ENCODE measurements at places on chromosomes 3 and 15.

- no peak for DNase-seq
Measured at GRCh38 chr3:25967385-25967784, 177.5 kb downstream of the OXSM start.

- DNase-seq = no peak
Measured at GRCh38 chr3:70789878-70790277, 477.4 kb upstream of the MDFIC2 start.

DNA sequence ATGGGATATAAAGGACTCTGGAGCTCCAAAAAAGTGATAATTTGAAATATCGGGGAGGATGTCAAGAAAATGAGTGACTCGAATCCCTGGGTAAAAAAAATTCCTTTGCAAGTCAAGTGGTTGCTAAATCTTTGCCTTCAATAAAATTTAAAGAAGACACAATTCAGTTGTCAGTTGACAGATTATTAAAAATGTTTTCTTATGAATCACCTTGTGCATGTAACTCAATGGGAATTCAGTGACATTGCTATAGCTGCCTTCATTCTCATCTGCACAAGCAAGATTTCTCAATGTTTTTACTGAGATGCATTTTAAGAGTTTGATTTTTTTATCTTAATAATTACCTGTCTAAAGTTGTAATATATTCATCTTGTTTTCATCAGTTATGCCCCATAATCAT is 264.0 kb upstream of the IL12A start:
- no peak for DNase-seq

DNA sequence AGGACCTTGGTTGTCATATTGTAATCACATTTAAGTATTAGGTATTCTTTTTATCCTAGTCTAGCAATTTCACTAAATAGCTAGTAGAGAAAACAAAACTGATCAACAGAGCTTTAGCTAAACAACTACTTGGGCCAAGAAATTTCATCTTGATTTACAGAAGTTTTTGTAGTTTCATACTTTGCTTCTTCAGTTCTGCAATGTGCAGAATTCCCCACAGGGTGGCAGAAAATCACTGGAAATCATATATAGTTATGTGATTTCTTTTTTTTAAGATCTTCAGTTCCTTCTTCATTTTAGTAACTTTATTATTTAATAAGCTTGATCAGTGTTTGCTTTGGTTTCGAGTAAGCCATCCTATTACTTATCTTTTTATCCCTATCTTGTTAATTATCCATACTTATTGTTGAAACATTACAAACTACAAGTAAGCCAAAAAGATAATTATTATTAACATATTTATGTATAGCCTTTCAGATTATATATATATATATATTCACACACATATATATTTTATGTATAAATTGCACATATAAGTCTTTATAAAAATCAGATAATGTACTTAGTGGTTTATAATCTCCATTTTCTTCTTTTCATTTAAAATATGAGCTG is 2.2 kb upstream of the BNIP2 start:
- DNase-seq = peak; percentile 69

GRCh38 chr3:197023998-197024651 is 5.5 kb downstream of the MELTF start:
- no peak for DNase-seq

DNA sequence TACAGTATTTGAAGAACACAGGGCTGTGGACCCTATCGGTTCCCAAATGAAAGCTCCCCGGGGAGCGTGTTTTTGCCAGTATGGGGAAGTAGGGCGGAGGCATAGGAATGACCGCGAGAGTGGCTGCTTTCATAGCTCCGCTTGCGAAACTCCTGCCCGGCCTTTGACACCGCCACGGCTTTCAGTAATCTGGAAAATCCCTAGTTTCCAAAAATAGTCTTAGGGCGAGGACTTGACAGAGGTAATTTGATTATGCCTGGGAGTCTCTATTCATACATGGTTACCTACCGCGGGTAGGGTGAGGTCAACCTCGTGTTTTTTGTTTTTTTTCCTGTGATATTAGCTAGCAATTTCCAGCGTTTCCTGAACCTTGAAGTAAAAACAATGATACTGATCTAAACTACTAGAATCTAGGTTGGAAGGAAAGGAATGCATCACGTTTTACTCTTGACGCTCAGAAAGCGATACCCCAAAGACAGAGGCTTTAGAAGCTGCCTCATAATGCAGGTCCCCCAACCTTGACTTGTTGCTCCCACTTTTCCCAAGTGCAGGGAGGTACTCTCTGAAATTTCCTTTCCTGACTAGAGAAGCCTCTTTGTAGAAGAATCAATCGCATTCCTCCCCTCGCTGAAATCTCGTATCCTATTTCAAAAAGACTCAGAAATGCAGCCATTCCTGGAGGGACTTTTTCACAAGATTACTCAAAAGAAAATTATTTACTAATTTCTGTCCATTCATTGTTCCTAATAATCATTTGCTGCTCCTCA is 894 bp upstream of the CCNL1 start:
- peak; percentile 90 for DNase-seq

GRCh38 chr3:55556619-55557537 is 69.8 kb upstream of the WNT5A start:
- no peak for DNase-seq

- no peak for DNase-seq
Measured at GRCh38 chr15:64045101-64045435, 1.2 kb downstream of the DAPK2 start.

DNA sequence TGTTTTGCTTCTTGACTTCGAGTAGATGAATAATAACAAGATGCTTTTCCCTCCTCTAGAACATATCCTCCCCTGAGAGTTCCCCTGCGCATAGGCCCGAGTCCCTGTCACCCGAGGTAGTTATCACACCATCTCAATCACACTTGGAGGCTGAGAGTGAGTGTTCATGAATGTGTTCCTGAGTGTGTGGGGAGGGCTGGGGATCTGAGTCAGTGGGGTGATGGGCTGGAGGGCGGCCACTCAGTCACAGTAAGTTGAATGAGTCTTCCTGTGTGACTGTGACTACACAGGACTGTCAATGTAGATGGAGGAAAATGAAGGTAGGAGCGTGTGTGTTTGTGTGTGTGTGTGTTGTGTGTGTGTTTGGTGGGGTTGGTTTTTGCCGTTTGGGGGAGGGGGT is 71.0 kb downstream of the SETD5 start:
- no peak for DNase-seq

DNA sequence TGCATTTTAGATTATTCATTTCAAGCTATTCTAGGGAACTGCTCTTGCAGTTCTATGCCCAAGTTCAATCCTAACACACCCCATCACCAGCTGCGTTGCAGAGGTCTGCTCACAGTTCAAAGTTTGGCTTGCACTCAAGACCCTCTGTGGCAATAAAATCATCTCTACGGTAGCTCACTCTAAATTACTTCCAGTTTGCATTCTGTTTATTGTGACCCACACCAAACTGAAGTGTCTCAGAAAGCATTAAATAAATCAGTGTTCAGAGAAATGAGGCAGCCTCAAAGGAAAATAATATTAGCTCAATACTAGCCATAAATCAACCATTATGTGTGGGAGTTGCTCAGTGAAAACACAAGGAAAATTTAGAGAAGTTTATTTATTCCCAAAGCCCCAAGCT is 250.3 kb downstream of the MAGI1 start:
- no peak for DNase-seq

DNA sequence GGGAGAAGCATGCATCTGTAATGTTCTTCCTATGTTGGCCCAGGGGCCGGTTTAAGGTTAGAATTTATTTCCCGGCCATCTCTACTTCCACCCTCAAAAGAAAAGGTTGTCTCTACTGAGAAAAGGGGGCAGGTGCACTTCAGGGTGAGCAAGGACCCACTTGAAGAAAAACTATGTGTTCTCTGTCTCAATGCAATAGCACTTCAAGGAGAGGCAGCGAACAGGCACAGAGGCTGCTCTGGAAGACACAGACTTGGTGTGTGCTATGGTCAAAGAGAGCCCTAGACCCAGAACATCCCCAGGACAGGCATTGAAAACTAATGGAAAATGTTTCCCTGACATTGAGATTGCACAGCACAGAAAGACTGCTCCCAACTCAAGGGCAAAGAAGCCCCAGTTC is 7.6 kb downstream of the MINDY4B start:
- DNase-seq = no peak

- DNase-seq = peak; percentile 48
Measured at GRCh38 chr3:69058180-69058946, 6.2 kb upstream of the TMF1 start.

DNA sequence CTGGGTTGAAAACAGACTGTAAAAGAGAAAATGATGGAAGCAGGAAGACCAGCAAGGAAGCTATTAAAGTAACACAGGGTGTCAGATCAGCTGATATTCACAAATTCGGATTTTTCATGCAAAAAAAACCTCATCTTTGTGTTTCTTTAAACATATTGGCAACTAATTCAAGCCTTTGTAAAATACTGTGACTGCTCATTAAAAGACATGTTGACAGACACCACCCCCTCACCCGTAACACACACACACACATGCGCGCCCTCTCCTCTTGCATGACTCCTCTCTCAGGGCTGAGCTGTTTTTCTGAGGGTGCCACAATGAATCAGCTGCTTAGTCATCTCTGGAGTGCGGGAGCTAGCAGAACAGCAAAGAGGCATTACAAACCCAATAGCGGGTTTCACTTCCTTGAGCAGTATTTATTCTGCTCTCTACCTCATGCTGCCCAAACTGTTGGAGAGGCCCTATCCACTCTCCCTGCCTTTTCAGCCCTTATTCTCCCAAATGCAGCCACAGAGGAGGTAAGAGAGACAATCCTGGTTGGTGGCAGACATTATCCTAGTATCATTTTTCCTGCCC is 35.8 kb upstream of the CCDC80 start:
- peak; percentile 69 for DNase-seq

GRCh38 chr3:117252208-117252607 is 542.6 kb downstream of the TUSC7 start:
- DNase-seq = no peak

DNA sequence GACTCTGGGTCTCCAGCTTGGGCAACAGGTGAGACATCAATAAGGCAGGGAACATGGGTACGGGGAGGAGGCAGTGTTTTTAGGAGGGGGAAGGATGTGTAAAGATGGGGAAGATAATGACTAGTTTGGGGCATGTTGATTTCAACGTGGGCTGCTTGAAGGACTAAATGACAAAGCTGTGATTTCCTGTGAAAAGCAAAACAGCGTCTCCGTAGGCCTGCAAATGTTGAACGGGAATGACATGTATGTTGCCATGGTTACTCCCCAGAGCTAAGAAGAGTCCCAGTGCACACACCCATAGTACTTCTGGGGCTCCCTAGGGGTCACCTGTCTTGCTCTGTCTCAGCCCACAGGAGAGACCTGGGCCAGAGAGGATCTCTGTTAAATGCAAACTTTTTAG is 71.3 kb upstream of the ETV5 start:
- DNase-seq = peak; percentile 14

DNA sequence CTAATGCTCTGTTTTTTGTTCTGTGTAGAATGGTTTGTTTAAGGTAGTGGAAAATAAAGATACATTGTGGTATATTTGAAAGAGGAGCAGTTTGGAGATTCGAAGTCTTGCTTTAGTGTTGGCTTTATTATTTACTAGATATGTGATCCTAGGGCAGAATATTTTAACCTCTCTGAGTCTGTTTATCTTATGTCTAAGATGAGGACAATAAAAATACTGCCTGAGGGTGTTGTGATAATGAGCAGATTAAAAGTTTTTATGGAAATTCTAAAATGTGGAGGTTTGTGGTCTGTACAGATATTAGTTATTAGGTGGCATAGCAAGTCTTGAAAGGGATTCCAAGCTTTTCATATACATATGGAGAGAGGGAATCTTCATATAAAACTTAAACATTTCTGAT is 15.0 kb downstream of the TCF12 start:
- DNase-seq = no peak

DNA sequence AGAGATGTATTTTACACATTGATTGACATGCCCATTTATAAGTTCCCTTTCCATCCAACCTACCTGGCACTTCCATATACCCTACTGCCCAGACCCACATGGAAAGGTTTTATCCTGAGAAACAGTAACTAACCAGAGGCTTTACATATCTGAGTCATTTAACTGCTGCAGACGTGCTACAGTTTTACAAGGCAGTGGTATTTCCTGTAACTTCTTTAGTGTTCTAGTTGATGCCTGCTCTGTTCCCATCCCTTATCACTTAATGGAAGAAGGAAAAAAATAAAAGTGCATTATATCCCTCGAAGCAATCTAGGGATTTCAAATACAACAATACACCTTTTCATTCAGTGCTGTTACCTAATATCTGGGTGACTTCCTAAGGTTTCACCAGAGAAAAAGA is 107.1 kb downstream of the TMCO5A start:
- no peak for DNase-seq

DNA sequence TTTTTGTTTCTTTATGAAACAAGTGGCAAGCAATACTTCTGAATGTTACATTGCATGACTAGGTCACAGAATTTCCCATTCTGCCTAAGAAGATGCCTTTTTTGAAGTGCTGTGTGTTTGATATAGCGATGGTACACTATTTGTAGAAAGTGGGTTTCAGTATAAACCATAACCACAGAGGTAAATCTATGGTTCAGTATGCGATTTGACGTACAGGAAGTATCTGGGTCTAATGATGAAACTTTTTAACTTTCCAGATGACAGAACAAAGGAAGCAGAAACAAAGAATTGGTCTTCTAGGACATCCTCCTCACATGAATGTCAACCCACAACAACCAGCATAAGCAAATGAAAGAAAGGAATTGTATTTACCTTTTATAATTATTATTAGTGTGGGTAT is 133.4 kb upstream of the BHLHE40 start:
- peak; percentile 75 for DNase-seq

- no peak for DNase-seq
Measured at GRCh38 chr3:138769616-138770015, 65.1 kb downstream of the PIK3CB start.

GRCh38 chr3:193980326-193980725 is 155.6 kb upstream of the HES1 start:
- no peak for DNase-seq

GRCh38 chr3:151431940-151432339 is 28.9 kb downstream of the IGSF10 start:
- DNase-seq = no peak

- no peak for DNase-seq
Measured at GRCh38 chr15:82047453-82048400, 1.9 kb upstream of the MEX3B start.

DNA sequence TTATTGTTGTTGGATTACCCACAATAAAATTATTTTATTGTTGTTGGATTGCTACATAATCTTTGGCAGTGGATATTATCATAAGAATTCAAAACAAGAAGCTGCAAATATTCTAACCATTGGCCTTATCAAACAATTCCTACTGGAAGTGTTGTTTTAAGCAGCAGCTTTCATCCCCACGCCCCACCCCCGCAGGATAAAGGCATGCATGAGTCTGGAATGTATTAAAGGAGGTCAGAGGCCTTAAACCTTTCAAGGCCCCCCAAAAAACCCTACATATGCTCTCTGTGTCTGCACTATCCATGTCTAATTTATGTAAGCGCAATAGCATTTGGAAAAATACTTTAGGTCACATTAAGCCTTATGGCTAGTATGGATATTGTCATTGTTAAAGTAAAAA is 23.1 kb downstream of the P3H2 start:
- DNase-seq = no peak

GRCh38 chr3:183782576-183783276 is 42.7 kb downstream of the MAP6D1 start:
- DNase-seq = no peak

DNA sequence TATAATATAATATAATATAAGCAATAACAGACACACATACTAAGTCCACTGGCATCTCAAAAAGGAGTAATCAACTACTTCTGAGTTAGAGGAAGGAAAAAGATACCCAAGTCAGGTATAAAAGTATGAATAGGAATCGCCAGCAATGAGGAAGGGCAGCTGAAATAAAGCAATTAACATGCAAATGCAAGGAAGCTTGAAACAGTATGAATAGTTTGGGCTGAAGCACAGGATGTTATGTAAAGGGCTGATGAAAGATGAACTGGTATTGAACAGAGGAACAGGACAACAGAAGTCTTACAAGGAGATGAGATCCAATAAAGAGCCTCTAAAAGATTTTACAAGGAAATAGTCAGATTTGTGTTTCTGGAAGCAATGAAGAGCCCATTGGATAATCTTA is 7.1 kb downstream of the COPS2 start:
- DNase-seq = no peak

Measured in CD4-positive, alpha-beta T cell treated with Interleukin-21 for 1 hour (primary cell).